ENCODE measurements at places on chromosomes 1 and 21. TPM values are rescaled to one million over a fixed set of nuclear protein-coding genes. Genes with fewer than 3 reads are reported as not detected.

DNA sequence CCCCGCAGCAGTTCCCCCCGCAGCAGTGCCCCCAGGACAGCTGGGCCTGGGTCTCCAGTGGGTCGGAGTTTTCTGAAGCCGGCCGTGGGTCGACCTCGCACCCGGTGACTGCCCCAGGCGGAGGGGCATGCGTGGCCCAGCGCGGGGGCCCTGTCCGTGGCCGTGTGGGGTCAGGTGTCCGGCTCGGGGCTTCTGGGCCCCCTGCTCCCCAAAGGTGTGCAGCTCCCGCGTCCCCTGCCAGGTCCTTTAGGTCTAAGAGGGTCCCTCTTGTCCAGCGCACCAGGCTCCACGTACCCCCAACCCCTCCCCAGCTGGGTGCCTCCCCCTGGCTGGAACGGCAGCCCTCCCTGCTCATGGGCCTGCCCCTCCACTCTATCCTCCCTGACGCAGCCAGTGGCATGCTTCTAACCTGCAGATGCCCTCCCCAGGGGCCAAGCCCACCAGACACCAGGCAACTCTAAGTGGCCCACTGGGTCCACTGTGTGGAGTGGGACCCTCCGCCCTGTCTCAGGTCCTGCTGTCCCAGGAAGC, 5.9 kb upstream of the HES4 start:
- DNase-seq = no peak

S100A1 gene
- 0.17 TPM for total RNA-seq

SLC35E2B gene
- 55.8 TPM for total RNA-seq

KCNJ6 gene
- under 0.01 TPM for total RNA-seq

NLRP3 gene
- not detected for total RNA-seq

ADORA3 gene
- total RNA-seq = not detected

All from fibroblast of lung (primary cell).